ENCODE measurements at places on chromosomes 4 and X.

GRCh38 chrX:13121020-13121555 is 76.7 kb upstream of the FAM9C start:
- DNase-seq = no peak

- DNase-seq = peak; percentile 98
Observed at GRCh38 chr4:111027526-111027925, 404.6 kb upstream of the PITX2 start.

GRCh38 chr4:94412019-94412657 is 39.6 kb upstream of the PDLIM5 start:
- DNase-seq = no peak

- DNase-seq = peak; percentile 70
Observed at GRCh38 chr4:140943486-140944198, 187.5 kb upstream of the TBC1D9 start.

DNA sequence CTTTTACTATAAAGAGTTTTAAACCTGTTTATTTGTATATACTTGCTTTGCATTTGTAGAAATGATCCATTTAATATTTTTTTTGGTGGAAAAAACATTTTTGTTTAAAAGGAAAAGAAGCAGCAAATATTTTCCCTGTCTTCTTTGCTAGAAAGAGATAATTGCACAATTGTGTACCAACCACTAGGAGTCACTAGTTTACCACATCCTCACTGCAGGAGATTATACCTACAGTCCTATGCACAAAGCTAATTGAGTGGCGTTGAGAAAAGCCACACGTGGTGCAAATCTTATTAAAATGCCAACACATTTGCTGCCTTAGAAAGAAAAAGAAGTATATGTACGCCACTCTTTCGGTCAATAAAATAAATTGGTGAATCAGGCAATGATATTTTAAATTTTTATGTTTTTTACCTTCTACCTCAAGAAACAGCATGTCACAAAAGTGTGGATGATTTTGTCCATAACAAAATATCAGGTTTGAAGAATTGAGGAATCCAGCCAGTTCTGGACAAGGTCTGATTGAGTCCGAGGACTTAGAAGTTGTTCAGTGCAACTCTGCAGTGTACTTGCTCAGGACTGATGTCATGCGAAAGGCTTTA is 102.9 kb downstream of the GRXCR1 start:
- DNase-seq = no peak

GRCh38 chrX:65720381-65720964 is 53.0 kb downstream of the MSN start:
- no peak for DNase-seq

GRCh38 chr4:7095611-7096155 is 27.8 kb upstream of the GRPEL1 start:
- DNase-seq = no peak

GRCh38 chr4:87209182-87209581 is 11.2 kb downstream of the KLHL8 start:
- no peak for DNase-seq

DNA sequence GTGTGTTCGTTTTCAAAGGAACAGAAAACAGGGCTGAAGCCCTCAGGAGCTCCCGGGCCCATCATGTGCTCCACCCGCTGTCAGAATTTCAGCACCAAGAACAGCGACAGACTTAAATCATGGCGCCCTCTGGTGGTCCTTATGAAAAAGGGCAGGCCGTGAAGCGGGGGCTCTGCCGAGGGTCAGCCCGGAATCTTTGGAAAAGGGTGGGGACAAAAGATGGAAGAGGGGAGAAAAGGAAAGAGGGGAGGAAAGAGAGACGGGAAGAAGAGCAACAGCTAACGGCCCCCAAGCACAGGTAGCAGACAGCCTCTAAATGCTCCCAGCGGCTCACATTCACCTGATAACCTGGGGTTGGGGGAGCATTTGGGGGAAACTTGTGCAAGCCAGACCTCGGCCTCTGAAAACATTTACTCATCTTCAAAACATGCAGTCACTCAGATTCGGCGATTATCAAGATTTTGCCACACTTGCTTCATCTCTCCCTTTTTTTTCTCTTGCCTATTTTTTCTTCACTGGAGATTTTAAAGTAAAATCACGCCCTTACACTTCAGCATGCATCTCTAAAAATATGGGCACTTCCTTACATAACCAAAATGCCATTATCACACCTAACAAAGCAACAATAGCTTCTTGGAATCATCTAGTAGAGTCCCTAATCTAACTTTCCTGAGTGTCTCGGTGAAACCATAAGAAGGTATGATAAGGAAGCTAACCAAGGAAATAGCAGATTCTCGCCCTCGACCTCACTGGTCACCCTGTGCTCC is 28.1 kb upstream of the MAN2B2 start:
- peak; percentile 12 for DNase-seq

DNA sequence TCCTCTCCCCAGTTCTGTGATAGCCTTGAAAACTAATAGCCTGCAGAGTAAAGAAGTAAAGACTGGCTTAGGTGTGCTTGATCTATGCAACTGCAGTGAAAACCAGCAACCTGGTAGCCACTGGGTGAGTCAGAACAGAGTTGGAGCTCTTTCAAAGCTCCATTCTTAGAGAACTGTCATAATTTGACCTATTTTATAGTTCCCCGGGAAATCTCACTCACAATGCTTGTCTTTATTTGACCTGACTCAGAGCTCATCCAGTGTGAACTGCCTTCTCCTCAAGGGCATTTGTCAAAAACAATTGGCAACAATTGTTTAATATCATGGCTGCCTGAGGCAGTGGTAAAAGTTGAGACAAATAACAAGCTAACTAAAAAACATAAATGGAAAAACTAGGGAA is 213.0 kb upstream of the NHS start:
- DNase-seq = no peak

DNA sequence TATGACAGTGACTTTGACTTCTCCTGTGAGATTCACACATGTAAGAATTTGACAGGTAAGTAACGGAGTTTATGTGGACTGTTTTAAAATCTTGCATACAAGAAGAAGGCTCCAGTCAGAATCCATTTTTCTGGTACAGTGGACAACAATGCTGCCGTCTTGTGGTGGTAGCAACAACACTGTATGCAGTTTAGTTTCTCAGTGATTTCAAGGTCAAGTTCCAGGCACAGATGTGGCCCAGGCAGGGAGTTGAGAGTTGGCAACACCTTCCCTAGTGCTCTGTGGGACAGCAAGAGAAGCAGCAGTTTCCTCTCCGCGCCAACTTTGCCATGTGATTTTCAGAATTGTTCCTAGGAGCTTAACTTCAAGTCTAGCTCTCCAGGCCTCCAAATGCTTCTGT is 56.0 kb upstream of the STPG2 start:
- DNase-seq = no peak

DNA sequence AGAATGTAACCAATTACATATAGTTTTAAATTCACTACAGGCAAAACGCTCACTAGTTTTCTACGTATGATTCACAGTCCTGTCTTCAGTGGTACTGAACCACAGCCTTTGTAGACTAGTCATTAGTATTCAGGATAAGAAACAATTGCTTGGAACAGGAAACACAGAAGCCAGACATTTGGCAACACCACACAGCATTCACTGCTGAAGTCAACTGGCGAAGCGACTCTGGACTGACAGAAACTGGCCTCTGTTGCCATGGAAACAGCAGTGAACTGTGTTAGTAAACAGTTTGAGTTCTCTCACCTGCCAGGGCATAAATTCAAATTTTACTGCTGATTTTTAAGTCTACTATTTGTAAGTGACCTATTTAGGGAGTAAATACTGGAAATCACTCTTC is 57.6 kb downstream of the MAPK10 start:
- DNase-seq = no peak

DNA sequence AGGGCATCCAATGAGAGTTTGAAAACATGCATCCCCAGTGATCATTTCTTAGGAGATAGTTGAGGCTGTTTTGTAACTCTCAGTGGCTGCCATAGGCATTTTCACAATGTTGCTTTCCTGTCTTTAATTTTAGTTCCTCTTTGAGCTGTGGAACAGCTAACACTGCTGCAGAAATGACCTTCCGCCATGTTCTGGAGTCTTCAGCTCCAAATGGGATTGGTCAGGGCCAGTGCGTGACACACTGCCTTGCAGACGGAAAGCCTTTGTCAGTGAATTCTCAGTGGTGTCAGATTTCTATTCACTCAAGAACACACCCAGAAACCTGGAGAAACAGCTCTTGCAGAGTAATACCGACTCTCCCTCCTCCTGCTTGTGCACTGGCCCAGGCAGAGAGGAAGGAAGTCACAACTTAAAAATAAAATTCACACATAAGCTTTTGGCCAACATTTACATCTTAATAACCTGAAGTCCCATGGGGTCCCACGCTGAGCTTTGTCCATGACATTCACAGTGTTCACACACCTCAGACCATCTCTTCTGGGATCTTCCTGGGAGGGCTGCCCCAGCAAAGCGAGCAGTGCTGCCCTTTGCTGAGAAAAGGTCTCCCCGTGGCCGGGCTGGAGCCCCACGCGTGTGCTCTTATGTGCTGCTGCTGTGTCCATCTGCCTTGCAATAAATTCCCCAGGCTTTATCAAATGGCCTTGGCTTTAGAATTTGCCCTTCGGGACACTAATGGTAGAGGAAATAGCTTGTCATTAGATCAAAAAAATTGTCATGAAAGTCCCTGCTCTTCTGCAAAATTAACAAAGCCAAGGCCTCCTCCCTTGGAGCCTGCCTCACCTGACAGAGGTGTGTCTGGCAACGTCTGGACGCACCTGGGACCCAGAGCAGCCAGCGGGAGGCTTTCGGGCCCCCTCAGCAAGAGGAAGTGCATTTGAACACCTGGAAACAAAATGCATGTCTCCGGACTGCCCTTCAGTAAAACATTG is 126.8 kb downstream of the IRF2 start:
- no peak for DNase-seq

DNA sequence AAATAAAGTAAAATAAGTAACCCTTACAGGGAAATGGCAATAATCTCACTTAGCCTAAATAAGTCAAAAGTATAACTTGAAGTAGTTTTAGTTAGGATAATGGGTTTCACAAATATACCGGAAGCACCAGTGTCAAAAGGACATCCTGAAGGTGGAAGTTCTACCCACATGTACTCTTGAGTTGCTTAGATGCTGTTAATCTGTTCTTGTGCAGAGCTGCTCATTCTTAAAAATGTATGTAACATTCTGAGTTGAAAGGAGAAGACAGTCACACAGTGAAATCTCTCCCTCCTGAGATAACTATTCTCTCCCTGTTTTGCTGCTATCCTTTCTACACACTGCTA is 11.2 kb upstream of the CCNG2 start:
- no peak for DNase-seq

DNA sequence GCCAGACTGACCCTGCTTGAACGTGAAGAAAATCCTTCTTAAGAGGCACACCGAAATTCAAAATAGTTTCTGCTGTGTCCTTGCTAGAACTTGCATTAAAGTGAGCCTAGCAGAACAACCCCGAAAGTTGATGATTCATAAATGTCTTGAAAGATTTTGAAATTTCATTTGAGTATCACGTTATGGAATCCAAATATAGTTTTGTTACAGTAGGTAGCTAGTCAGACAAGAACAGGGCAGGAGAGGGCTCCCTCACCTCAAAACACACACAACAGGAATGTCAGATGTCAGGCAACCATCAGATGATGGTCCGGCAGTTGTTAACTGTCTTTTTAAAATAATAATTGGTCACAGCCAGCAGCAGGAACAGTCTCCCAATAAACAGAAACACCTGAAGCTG is 259.6 kb upstream of the GNPDA2 start:
- DNase-seq = no peak

- no peak for DNase-seq
Observed at GRCh38 chr4:6506616-6507140, 34.3 kb upstream of the PPP2R2C start.

GRCh38 chr4:76856243-76857073 is 41.5 kb downstream of the SOWAHB start:
- peak; percentile 23 for DNase-seq

All from AG04449 (cell line).